ENCODE measurements at places on chromosomes 4 and X.

GRCh38 chrX:1012678-1013300 lies 199.7 kb downstream of the CRLF2 start:
- no peak for DNase-seq

- DNase-seq, result no peak
Measured at GRCh38 chrX:147217334-147217733, 402.8 kb upstream of the CXorf51A start.

DNA sequence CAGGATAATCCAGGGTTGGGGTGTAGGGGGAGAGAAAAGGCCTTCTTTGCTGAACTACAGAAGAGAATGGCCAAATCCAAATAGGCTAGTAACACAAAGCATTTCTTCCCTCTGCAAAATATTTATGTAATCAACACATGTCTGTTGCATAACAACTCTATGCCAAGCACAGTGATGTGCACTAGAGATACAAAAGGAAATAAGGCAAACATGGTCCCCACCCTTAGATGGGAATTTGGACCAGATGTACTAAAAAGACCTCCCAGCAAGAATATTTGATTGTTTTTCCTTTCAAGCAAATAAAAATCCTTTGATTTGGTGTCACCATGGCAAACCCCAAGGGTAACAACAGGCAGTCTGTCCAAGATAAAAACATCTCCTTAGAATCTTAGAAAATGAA lies 177.6 kb upstream of the FGF13 start:
- no peak for DNase-seq

- DNase-seq, result no peak
Measured at GRCh38 chr4:80788798-80789197, 241.7 kb upstream of the BMP3 start.

DNA sequence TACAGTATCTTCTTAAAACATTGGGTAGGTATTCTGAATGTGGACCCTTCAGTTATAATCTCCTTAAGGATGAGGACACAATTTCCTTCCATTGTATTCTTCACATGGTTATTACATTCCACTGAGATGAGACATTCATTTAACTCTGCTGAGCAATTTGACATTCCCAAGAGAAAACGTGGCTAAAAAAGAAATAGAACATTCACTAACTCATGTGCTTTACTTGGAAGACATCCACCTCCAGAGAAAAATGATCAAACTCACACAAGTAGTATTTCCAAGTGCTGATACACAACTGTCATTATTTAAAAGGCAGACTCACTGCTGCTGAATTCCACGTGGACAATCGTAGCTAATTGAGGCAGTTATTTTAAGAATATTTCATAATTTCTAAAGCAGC lies 227.9 kb upstream of the ANKRD50 start:
- no peak for DNase-seq

GRCh38 chr4:160180211-160180610 lies 1077.3 kb downstream of the RAPGEF2 start:
- DNase-seq, result no peak

GRCh38 chr4:55251342-55251741 lies 94.7 kb upstream of the SRD5A3 start:
- no peak for DNase-seq

GRCh38 chr4:89009761-89010369 lies 47.1 kb downstream of the FAM13A start:
- no peak for DNase-seq

DNA sequence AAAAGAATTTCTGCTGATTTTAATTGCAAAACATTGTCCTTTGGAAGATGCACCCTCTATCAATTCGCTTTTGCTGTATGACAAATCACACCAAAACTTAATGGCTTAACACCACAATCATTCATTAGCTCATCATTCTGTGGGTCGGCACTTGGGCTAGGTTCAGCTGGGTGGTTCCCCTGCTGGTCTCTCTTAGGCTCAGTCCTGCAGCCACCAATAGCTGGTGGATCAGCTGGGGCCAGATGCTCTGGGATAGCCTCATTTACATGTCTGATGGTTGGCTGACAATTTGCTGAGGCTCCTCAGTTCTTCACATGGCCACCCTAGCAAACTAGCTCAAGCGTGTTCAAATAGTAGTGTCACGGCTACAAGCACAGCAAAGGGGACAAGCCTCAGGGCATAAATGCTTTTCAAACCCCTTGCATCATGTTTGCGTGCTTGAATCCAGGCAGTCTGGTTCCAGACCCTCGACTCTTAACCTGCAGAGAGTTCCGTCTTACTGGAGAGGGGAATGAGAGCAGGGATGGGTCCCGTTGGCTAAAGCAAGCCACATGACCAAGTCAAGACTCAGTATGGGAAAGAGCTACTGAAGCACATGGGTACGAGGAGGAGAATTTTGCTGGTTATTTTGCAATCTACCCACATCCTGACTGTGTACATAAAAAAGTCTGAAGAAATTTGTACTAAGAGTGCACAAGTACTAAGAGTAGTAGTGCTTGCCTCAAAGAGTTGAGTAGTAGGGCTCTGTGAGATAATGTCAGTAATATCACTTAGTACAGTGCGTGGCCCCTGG lies 7.5 kb upstream of the ACSL1 start:
- no peak for DNase-seq

DNA sequence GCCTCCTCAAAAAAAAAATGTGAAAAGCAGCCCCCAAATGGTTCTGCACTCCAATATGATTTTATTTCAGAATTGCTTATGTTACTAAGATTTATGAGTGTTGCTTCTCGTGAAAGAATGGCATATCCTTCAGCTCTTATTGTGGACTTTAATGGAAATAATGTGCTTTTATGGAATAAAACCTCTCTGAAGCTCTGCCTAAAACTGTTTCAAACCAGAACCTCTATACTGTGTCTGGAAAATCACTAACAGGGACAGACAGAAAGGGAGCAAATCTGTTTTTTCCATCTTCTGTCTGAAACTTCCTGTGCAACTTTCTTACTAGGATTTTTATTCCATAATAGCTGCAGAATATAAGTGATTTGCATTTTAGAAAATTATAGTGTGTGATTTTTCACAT lies 493.1 kb downstream of the ANKRD50 start:
- no peak for DNase-seq
